Urinary bladder (tissue), 4 donors: ENCODE measurements at places on chromosomes 12 and 14. TPM values are rescaled to one million over a fixed set of nuclear protein-coding genes. Genes with fewer than 3 reads are reported as not detected.

DNA sequence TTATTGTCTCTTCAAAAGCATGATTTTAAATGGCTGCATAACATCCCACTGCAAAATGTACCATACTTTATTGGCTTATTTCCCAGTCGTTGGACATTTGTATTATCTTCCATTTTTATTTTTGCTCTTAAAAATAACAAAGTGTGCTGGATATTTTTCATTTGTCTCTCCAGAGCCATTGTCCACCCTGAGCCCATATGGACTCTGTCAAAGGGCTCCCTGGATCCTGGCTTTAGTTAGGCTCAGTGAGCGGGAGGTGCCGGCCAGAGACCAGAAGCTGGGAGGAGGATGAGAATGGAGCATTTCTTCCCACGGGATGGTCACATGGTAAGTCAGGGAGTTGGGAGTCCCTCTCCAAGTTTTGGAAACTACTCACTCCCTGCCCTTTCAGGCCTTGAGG lies 296.9 kb downstream of the NUAK1 start:
- DNase-seq, result peak; percentile 63

DNA sequence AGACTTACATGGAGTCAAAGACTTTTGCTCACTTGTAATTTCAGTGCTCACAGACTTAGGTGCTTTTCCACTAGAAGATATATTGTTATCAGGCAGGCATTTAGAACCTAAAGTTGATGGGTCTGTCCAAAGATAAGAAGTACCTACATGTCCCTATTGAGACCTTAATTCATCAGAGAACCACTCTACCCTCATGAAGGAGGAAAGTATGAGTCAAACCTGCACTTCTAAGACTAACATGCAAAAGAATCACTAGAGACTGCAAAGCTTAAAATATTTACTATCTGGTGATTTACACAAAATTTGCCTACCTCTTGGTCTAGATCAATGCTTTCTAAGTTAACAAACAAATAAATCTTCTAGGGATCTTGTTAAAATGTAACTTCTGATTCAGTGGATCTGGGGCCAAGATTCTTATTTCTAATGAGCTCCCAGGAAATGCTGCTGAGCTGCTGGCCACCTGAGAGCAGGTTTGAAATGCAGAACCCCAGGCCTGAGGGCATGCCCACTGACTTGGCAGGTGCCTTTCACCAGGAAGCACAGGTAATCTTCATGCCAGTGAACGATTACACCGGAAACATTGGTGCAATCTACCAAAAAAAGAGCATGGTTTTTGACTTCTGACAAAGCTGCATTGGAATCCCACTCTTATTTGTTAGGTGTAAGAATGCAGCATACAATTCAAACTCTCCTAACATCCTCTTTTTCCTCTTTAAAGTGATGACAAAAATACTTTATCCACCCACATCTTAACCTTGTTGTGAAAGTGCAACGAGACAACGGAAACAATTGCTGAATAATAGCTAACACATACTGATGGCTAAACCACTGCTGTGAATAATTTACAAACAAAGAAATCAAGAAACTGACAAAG lies 214.2 kb downstream of the ADAMTS20 start:
- no peak for DNase-seq

GRCh38 chr12:117109943-117110635 lies 10.9 kb upstream of the TESC start:
- no peak for DNase-seq

DNA sequence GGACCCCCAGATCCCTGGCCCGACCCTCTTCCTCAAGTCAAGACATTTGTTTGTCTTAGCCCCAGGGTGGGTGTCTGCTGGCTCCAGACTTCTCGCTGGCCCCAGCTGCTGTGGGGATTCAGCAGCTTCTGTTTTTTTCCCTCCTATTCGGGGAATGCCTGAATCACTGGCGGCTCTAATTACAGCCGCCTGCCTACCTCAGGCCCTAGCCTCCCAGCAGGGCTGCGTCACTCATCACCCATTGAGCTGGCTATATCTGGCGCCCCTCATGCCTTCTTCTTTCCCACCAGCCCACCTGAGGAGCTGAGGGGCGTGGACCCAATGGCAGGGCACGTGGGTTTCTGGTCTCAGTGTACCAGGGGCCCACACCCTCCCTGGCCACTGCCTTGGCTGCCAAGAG lies 10.1 kb downstream of the KRT80 start:
- no peak for DNase-seq

Gene VASH1
- total RNA-seq, result 17.3 TPM

Gene ERBB3
- 34.4 TPM for total RNA-seq
